ENCODE measurements at places on chromosomes 7 and 10.

DNA sequence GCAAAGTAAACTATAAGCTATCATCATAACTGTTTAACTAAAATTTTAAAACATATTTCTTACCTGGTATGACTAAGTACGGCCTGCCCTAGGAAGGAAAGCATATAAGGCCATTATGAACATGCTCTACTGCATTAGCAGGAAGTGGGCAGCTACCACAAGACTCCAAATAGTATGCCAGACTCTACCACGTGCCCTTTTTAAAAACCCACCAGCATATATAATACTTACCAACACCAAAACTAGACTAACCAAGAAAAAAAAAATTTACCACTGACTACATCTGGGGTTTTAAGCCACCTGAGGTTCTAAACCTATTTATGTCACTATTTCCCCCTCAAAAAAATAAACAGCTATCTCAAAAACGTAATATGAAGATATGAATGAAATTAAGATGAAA lies 30.1 kb downstream of the NUDCD3 start:
- no peak for DNase-seq

GRCh38 chr7:117205873-117206272 lies 117.0 kb downstream of the WNT2 start:
- DNase-seq, result no peak

- DNase-seq, result no peak
Measured at GRCh38 chr10:112429654-112430230, 17.0 kb downstream of the ZDHHC6 start.

DNA sequence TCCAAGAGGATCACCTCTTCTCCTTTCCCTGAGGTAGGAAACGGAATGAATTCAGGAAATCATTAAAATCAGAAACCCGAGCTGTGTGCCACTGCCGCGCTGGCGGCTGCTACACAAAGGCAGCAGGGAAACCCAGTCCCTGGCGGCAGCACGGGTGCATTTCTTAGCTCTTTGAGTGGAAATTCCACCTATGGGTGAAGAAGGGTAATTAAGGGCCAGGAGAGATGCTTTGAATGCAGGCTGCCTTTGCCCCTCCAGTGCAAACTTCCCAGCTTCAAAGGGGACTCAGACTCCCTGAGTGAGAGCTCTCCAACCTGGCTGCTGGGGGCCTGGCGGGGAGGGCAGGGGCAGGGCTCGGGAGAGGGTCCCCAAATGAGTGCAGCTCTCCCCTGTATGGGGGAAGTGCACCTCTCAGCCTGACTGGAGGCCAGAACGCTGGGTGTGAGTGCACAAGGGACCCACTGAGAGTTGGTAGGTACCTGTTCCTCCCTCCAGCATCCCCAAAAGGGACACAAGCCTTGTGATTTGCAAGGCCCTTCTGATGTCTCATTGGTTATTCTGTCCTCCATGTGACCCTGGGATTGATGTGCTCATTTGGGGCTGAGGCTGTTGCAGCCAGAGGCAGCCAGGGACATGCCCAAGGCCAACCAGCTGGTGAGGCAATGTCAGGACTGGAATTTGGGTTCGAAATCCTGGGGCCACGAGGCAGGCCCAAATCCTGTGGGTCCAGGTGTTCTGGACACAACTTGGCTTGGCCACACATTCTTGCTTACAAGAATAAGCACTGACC lies 16.3 kb upstream of the ZMIZ1 start:
- no peak for DNase-seq

GRCh38 chr10:58967551-58968388 lies 208.7 kb upstream of the PHYHIPL start:
- no peak for DNase-seq

DNA sequence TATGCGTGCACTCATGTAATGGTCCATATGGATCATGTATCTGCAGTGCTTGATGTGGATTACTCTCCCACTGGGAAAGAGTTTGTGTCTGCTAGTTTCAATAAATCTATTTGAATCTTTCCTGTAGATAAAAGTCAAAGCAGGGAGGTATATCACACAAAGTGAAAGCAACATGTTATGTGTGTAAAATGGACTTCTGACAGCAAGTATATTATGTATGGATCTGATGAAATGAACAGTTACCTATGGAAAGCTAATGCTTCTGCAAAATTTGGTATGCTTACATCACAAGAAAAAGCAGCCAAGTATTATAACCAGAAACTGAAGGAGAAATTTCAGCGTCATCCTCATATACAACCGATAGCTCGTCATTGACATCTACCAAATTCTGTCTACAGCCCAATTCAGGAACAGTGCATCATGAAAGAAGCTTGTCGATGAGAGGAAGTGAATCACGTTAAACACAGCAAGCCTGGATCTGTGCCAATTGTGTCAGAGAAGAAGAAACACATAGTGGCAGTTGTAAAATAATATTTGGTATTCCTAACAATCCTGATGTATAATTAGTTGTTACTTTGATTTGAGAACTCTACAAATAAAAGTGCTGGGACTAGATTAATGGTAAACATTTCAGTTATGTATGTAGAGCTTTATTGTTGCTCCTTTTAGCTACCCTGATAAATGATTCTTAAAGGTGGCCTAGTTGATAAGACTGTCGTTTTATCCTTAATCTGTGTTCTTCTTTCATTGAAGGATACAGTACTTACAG lies 14.2 kb upstream of the SYPL1 start:
- peak; percentile 74 for DNase-seq

DNA sequence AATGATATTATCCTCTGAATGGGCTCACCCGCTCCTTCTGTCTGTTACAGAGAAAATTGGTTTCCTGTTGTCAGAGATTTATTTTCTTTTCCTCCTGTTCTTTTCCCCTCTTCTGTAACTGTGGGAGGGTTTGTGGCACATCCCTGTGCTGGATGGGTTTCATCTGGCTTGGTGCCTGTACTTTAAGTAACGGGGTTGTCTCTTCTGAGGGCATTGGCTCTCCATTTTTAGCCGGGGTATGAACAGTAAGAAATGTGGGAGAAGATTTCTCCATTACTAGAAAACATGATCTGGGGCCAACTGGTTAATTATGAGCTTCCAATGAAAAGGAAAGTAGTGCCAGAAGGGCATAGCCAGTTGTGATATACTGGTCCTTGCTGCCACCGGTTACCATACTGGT lies 142.6 kb downstream of the SND1 start:
- DNase-seq, result no peak

- DNase-seq, result no peak
Measured at GRCh38 chr7:105297985-105298384, 90.7 kb downstream of the SRPK2 start.

DNA sequence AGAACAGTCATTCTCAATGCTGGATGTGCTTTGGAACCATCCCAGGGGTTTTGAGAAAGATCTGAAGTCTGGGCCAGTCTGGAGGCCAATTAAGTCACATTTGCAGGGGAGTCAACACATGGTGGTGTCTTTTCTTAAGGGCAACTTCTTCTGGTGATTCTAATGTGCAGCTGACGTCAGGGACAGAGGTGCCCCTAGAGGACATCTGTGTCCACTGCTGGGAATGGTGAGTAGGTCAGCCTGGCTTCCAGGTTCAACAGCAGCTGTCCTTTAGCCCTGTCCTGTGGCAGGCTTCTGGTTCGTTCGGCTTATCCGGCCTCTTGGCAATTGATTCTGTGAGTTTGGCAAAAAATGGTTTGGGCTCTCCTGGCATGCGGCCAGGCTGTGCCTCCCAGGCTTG lies 269.7 kb upstream of the HABP2 start:
- no peak for DNase-seq
